Hippocampal formation (tissue), 2 donors: ENCODE measurements at places on chromosomes 5 and 9.

DNA sequence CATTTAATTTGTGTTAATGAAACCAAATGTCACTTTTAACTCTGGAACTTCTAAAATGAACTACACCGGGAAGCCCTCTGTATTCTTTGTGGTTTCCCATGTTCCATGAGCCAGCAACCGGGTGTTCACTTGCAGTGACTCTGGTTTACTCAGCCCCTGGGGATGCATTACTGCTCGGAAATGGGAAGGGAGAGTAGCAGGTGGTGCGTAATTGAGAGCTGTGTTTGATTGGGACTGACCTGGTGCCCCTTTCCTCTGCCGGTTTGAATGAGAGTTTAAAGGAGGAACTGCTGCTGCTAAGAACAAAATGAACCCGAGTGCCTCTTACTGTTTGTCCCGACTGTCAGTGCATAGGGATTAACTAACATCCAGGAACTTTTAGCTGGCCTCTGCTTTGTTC is 100.1 kb upstream of the DHFR start:
- DNase-seq: no peak

GRCh38 chr5:159539678-159540077 is 209.4 kb upstream of the IL12B start:
- no peak for DNase-seq

DNA sequence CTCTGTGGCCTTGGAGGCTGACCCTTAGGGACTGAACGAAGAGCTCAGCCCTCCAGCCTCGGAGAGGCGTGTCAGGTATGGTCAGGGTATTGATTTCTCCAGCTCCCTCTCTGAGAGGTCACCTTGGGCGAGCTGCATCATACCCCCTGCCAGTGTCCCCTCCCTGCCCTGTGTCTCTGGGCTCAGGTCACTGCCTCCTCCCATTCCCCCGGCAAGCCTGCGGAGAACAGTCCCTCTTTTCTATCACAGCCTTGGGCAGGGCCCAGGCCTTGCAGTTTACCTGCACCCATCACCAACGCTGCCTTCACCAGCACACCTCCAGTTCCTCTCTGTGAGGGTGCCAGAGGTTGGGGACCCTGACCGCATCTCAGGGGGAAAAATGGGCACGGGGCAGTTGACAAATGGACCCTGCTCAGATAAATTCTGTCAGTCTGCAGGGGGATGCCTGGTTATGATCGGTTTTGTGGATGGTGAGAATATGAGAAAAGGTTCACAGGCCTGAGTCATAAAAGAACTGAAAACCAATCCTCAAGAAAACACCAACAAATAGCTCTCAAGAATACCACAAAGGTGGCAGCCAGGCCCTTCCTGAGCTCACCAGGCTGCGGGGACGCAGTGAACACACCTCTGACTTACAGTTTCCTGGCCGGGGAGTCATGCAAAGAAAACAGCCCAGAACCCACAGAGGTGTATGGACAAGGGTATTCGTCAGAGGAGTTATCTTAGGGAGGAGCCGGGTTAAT is 24.7 kb upstream of the RXRA start:
- no peak for DNase-seq

GRCh38 chr5:151181818-151182523 is 24.4 kb upstream of the ANXA6 start:
- no peak for DNase-seq

DNA sequence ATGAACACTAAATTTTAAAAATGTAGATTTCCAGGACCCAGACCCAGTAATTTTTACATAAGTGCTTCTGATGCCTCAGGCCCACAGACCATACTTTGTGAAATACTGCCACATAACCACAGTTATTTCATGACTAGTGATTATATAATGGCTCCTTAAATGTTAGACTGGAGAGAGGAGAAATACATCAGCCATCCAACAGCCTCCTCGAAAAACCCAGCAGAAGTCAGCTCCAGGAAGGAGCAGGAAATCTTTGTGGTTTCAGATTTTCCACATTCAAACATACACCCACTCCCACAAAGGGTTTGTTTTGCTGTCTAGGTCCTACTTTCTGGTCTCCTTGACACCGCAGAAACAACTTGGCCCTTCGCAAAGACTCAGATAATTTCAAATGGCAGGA is 455.2 kb downstream of the DTWD2 start:
- DNase-seq: no peak

DNA sequence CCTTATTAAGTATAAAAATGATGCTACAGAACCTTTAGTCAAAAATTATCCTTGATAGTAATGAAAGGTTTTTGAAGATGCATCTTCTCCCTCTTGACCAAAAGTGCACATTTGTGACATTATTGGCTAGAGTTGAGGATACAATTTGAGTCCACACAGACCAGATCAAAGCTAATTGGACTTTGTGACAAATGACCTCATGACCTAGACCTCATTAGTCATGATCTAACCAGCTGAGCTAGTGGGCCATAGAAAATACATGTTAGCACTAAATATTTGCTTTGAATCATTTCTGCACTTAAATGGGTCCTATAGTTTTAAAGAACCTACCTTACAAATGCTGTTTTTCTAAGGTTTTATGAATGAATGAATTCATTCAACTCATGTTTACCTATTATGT is 182.1 kb downstream of the RFX3 start:
- no peak for DNase-seq
